ENCODE measurements at places on chromosomes 6 and 20.
A peak's percentile ranks its signal among the peaks of the same experiment; 100 is the strongest.

- no peak for DNase-seq
Observed at GRCh38 chr6:133609415-133610226, 279.3 kb upstream of the TCF21 start.

DNA sequence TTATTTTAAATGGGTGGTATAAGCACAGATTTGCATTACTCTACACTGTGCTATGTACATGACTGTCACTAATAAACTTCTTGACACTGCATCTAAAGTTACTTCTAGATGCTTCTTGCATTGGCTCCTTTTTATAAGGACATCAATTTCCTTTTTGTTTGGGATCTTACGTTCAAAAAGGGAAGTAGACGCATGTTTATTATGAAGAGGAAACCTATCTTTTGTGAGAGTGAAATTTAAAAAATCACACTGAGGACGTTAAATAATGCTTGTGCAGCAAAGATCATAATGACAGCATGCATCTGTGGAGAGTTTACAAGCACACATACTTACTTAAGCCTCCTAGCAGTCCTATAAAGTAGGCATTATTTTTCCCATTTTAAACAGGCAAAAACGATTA, 479.5 kb downstream of the CD83 start:
- no peak for DNase-seq

GRCh38 chr6:159118924-159119323, 50.3 kb upstream of the FNDC1 start:
- DNase-seq = no peak

- no peak for DNase-seq
Observed at GRCh38 chr6:155085582-155086257, 90.6 kb downstream of the TIAM2 start.

- no peak for DNase-seq
Observed at GRCh38 chr20:2088891-2089290, 12.7 kb upstream of the STK35 start.

GRCh38 chr6:153624528-153624927, 414.5 kb upstream of the OPRM1 start:
- no peak for DNase-seq

DNA sequence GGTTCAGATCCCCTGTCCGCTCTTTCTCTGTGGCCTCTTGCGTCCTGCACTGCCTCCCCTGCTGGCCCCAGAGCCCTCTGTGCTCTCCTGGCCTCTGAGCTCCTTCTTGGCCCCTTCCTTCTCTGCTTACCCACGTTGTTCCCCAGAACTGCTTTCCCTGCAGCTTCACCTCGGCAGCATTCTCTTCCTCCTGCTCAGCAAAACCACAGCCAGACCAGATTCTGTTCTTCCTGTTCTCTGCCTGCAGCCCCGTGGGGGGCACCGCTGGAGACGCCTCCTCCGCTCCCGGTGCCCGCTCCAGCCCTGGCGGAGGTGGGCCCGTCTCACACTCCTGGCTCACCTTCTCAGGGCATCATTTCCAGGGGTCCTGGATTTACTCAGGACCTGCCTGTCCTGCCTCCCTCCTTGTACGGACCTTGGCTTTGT, 59.7 kb downstream of the TCP11 start:
- no peak for DNase-seq

- DNase-seq = peak; percentile 84
Observed at GRCh38 chr6:105992315-105992961, 93.7 kb upstream of the PRDM1 start.

DNA sequence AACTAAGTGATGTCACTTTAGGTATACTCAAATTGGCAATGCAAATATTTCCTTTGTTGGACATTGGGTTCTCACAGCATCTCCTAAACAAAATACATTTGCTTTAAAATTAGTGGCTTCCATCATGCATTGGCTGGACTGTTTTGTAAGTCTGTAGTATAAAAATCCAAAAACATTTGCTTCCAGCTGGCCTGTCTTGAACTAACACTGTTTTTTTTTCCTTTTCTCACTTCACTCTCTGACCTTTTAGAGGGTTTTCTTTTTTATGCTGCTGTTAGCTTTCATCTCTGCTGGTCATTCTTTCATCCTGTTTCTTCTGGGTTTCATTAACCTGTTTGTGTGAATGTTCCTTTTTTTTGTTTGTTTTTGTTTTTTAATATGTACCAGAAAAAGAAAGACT, 121.7 kb upstream of the MLIP start:
- DNase-seq = no peak

GRCh38 chr20:49381558-49382493, 100.6 kb downstream of the KCNB1 start:
- no peak for DNase-seq

DNA sequence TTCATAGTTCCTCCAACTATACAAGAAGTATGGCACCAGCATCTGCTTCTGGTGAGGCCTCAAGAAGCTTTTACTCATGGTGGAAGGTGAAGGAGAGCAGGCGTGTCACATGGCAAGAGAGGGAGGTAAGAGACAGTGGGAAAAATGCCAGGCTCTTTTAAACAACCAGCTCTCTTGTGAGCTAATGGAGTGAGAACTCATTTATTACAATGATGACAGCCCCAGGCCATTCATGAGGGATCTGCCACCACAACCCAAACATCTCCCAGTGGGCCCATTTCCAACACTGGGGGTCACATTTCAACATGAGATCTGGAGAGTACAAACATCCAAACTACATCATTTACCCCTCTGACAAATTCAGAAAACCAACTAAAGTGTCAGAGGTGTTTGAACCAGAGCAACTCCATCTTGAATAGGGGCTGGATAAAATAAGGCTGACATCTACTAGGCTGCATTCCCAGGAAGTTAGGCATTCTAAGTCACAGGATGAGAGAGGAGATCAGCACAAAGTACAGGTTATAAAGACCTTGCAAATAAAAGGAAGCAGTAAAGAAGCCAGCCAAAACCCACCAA, 2.2 kb upstream of the UBD start:
- DNase-seq = no peak

DNA sequence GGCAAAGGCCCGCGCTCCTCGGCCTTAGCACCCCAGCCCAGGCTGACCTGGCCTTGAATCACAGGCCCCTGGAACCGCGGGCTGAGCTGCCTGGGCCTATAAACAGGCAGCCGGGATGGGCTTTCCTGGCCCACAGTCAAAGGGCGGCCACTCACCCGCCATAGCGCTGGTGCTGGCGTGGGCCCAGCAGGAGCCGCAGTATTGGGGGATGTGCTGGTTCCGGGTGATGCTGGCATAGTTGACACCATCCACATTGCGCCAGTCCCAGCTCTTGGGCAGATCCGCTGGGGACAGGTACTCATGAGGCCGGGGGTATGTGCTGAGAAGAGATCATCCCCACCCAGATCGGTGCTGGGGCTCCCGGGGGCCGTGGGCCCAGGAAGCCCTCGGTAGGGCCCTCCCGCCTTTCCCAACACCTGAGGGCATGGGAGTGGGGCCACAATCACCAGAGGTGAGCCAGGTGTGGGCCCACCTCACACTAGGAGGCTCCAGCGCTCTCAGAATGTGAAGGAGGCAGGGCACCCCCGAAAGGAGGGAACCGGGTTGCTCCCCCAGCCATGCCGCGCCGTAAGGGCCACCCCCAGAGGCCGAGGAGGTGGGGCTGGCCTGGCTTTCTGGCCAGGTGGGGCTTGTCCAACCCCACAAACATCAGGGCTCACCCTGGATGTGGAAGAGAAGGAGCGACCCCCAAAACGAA, 739 bp downstream of the CTSZ start:
- DNase-seq = no peak

GRCh38 chr6:20038410-20039204, 173.7 kb downstream of the MBOAT1 start:
- DNase-seq = no peak

GRCh38 chr6:156988276-156989158, 211.3 kb downstream of the ARID1B start:
- no peak for DNase-seq

GRCh38 chr6:6714118-6714897, 125.8 kb downstream of the LY86 start:
- DNase-seq = no peak

DNA sequence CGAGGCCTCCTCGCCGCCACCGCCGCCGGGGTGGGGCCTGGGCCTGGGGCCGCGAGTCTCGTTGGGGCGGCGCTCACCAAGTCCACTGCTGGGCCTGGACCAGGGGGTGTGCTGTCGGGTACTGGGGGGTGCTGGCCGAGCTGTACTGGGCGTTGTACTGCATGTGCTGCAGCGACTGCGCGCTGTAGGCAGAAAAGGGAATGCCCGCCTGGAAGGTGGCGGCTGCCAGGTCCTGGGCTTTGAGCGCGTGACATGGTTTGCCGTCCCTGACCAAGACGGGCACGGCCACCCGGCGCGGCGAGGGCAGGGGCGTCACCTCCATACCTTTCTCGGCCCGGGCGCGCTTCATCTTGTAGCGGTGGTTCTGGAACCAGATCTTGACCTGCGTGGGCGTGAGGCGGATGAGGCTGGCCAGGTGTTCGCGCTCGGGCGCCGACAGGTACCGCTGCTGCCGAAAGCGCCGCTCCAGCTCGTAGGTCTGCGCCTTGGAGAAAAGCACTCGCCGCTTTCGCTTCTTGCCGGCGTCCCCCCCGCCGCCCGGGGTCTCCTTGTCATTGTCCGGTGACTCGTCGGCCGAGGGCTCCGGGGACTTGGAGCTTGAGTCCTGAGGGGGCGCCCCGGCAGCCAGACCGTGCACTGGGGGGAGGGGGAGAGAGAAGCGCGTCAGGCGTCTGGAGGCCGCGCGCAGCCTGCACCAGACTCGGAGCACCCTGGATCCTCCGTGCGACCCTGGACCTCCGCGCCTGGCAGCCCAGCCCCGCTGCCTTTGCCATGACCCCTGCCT, 1.8 kb downstream of the NKX2-2 start:
- no peak for DNase-seq

DNA sequence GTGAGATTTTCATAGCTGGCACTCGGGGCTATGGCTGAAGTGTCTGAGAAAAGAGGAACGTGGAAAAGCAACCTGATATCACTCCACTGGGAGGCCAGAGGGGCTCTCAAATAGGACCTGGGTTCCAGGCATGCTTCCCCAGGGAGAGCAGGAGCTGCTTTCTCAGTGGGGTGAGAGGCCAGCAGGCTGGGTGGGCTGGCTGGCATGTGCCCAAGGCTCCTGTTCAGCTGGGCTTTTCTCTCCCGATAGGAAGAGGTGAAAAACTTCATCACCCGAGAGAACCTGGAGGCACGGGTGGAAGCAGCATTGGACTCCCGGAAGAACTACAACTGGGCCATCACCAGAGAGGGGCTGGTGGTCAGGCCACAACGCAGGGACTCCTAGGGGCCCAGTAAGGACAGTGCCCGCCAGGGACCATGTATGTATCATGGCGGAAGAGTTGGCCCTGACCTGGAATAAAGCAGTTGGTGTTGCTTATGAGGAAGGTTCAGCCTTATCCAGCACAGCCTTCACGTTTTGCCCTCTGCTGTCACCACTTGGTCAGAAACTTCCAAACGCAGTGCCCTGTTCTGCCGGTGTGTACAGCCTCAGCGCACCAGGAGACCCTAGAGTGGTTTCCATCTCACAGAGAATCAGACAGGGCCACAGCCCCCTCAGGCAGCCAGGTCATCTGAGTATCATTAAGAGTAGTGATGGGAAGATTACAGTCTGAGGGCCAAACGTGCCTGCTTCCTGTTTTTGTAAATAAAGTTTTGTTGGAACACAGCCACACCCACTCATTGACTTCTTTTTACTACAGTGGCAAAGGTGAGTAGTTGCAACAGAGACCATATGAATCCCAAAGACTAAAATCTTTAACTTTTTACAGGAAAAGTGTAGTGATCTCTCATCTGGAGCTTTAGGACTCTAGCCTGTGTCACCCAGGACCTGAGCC, 1.9 kb downstream of the MRPS26 start:
- DNase-seq = no peak

GRCh38 chr6:167695831-167696230, 130.9 kb upstream of the AFDN start:
- DNase-seq = no peak

DNA sequence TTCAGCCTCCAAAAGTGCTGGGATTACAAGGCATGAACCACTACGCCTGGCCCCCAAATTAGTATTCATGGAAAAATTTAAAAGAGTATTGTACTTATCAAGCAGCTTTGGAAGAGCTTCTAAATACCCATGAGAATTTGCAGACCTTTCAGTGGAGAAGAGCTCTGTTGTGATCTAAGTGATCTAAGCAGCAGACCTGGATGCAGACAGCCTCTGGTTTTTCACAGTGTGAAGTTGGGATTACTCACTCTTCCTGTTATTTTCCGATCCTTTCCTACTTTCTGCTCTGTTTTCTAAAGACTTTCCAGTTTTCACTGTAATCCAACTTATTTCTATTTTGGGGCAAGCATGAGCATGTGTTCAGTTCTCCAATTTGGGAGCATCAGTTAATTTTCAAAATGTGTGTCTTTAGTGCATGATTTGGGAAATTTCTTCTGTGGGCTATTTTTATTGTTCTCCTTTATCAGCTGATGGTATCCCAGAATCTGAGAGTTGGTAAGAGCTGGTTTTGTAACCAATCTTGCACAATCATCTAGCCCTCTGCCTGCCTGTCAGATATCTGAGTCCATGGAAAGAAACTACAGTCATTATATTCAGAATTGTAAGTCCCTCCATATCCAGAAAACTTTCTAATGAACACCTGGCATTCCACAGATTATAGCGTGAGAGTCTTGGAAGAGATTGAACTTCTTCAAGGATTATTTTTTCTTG, 207.7 kb upstream of the DTNBP1 start:
- DNase-seq = no peak

DNA sequence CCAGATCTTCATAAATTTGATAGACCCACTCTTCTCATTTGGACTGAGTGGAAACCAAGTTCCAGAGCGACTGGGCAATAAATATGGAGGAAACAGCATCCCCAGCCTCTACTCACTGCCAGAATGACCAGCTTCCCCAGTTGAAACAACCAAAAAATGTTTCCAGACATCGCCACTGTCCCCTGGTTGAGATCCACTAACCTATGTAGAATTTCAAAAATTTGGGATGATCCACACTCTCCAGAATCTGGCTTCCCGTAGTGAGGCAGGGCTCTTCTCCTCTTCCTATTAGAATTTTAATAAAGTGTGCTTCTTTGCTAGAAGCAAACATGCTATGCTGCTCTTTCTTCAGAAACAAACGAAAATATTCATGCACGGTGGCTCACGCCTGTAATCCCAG, 287.0 kb upstream of the SUPT3H start:
- no peak for DNase-seq

GRCh38 chr6:39430871-39431523, 108.5 kb upstream of the KCNK16 start:
- DNase-seq = no peak

DNA sequence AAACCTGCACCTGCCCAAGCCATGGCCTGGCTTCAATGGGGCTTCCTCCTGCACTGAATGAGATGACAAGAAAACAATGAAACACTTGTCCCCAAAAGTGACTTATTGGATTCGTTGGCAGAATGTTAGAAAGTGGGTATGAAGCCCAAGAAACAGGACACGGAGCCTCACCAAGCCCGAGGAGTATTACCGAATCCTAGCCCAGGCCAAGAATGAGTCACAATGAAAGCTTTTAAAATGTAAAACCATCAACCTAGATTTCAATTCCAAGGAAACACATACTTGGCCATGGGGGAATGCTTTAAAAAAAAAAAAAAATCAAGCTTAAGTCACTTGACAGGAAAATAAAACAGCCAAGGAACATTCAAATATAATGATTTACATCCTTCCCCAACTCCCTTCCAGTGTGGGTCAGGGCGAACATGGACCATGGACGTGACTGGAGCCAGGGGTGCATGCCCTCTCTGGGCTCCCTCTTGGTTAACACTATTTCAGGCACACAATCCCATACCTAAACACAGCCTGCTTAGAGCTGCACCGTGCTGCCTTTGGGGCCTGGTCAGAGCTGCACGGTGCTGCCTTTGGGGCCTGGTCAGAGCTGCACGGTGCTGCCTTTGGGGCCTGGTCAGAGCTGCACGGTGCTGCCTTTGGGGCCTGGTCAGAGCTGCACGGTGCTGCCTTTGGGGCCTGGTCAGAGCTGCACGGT, 3.1 kb upstream of the STX16 start:
- no peak for DNase-seq
